Kidney (tissue), 22 donors: ENCODE measurements at places on chromosomes 16 and 17. TPM values are rescaled to one million over a fixed set of nuclear protein-coding genes. Genes with fewer than 3 reads are reported as not detected.

GRCh38 chr17:41967141-41967920 is 736 bp downstream of the CNP start:
- no peaks in the 10 kb centered on the region for H3K27me3 ChIP-seq
- peak overlapping the region; percentile 60 for H3K27ac ChIP-seq
- peaks cover 37% of the 10 kb centered on the region for H3K4me1 ChIP-seq
- peaks cover 8% of the 10 kb centered on the region for H3K36me3 ChIP-seq

- DNase-seq: no peak
- H3K27ac ChIP-seq: no peak overlapping the region
- H3K4me3 ChIP-seq: no peak overlapping the region
- H3K27me3 ChIP-seq: peaks cover 27% of the 10 kb centered on the region
- H3K4me1 ChIP-seq: no peaks in the 10 kb centered on the region
Observed at GRCh38 chr17:8069587-8069860, 18.0 kb downstream of the ALOX12B start.

CYB5B gene
- 111 TPM for total RNA-seq

DNA sequence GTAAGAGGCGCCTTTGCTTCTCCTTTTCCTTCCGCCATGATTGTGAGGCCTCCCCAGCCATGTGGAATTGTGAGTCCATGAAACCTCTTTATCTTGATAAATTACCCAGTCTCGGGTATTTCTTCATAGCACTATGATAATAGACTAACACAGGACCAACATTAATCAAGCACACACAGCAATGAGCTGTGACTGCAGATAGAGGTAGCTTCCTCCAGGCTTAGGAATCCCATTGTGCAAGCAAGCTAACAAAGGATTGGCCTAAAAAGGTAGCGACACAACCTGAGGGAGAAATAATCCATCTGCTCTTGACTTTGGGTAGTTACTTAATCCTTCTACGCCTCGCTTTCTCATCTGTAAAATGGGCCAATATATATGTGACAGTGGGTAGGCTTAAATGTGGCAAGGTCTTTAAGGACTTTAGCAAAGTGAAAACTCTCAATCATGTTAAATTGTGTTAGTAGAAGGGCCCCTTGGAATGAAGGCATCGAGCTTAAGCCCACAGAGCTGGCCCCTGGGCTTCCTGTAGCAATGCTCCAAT is 393.6 kb downstream of the SOX9 start:
- no peaks in the 10 kb centered on the region for H3K36me3 ChIP-seq
- no peak overlapping the region for H3K27ac ChIP-seq
- no peaks in the 10 kb centered on the region for H3K4me1 ChIP-seq

DNA sequence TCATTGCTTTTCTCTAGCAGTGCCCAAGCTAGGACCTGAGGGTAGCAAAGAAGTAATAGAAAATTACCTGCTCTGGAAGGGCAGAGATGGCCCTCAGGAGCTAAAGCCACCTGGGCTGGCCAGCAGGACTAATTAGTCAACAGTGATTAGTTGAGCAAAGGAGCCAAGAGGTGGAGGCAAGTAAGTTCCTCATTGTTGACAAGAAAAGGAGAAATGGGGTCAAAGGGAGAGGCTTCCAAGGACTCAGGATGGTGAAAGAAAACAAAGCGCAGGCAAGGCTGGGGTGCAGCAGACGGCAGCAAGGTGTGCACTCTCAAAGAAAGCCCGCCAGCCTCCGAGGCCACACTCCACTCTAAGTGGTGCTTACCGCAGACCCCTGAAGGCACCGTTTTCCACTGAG is 44.6 kb downstream of the CMTM4 start:
- no peak overlapping the region for H3K27ac ChIP-seq
- no peaks in the 10 kb centered on the region for H3K36me3 ChIP-seq
- DNase-seq: no peak
- no peak overlapping the region for H3K4me3 ChIP-seq
- no peaks in the 10 kb centered on the region for H3K4me1 ChIP-seq

PFAS gene
- 49.5 TPM for total RNA-seq
